Activated T-cell treated with anti-CD3 and anti-CD28 coated beads, Interleukin-2, amount 50 U/mL, for 48 hours (primary cell): ENCODE measurements at places on chromosomes 5 and 9.

GRCh38 chr5:491119-491855, 33.0 kb downstream of the SLC9A3 start:
- DNase-seq: no peak

- DNase-seq: peak; percentile 63
These were observed at the start of gene CCNI2 for GRCh38 chr5:132746954-132747615. CCNI2 (plus strand) TSS chr5:132747426; CDS start chr5:132747496, 70 bp downstream.

- no peak for DNase-seq
These were observed 2233.8 kb upstream of the C9orf72 start for GRCh38 chr9:29806937-29807618.

GRCh38 chr9:116174347-116174746, 20.8 kb downstream of the PAPPA start:
- no peak for DNase-seq

GRCh38 chr5:91830361-91830953, 447.3 kb upstream of the ARRDC3 start:
- no peak for DNase-seq
